ENCODE measurements at places on chromosomes 16 and 17. TPM values are rescaled to one million over a fixed set of nuclear protein-coding genes. Genes with fewer than 3 reads are reported as not detected.

DNA sequence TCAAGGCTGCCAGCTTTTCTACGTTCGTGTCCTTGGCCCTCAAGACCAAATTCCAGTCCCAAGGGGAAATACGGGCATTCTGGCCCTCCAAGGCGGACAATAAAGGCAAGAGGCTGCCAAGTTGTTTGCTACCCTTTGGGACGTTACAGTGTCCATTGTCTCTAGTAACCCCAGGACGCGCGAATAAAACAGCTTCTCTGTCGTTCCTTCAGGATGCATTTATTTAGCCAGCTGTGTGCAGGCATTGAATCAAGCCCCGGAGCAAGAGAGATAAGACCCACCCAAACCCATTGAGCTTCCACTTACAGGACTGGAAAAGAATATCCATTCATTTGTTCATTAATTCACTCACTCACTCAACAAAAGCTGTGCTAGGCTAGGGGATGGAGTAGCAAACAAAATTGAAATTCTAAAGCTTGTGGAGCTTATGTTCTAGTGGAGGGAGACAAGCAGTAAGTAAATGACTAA is 656 bp downstream of the MRPL58 start:
- no peak for DNase-seq

DNA sequence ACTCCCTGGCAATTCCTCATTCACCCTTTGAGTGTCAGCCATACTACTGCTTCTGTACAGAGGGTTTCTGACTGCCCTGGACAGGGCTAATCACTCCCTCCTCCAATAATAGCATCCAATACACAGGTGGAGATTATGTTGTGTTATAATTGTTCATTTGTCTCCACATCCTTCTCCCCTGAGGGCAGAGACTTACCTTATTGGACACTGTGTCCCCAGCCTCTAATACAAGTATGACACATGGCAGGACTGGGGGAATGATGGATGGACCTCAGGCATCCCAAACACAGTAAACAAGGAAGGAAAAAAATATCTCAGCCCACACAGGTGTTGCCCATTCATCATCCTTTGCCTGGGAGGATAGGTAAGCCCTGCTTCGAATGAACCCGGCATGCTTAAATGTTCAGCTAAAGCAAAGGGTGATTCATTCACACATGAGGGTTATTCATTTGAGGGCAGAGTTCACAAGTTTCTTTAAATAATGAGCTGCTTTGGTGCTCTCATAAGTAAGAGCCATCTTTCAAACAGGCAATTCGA is 34.8 kb downstream of the MMD start:
- no peak for DNase-seq

DNA sequence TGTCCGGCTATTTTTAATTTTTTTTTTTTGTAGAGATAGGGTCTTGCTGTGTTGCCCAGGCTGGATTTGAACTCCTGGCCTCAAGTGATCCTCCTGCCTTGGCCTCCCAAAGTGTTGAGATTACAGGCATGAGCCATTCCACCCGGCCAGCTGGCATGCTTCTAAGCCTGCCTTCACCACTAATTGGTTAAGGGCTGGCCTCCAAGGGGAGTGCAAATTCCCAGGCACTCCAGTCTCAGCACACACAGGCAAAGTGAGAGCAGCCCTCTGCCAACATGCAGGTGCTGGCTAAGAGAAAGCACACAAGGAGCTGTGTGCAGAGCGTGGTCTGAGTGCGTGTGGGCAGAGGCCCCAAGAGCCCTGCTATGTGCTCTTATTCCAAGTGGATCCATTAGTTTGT is 149.8 kb upstream of the HS3ST2 start:
- DNase-seq = no peak

DNA sequence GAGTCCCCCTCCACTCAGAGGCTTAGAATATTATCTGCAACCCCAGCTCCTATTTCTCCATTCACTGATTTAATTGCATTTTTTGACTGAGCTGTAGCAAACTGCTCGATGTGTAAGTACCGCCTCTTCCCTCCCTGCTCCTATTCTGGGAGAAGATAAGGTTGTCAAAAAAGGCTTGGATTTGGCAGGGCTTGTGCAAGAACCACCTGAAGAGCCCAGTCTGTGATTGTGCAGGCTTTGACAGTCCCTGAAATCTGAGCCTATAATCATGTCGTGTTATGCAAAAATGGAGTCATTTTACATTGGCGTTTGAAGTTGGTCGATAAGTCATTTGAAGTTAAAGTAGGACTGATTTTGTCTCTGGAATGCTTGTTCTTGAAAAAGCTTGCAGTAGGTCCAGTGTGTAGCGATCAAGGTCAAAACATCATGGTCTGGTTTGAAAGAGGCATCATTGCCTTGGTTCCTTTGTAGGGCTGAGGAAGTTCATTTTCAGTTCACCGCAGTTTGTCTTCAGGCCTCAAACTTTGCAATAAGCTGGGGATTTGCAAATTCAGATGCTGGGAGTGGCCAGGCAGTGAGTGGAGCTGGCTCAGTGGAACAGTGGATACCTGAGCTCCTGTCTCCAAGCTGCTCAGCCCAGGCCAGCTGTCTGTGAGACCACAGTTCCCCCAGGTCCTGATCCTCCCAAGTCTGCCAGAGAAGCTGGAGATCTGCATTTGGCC is 68.8 kb downstream of the KATNIP start:
- DNase-seq = no peak

DNA sequence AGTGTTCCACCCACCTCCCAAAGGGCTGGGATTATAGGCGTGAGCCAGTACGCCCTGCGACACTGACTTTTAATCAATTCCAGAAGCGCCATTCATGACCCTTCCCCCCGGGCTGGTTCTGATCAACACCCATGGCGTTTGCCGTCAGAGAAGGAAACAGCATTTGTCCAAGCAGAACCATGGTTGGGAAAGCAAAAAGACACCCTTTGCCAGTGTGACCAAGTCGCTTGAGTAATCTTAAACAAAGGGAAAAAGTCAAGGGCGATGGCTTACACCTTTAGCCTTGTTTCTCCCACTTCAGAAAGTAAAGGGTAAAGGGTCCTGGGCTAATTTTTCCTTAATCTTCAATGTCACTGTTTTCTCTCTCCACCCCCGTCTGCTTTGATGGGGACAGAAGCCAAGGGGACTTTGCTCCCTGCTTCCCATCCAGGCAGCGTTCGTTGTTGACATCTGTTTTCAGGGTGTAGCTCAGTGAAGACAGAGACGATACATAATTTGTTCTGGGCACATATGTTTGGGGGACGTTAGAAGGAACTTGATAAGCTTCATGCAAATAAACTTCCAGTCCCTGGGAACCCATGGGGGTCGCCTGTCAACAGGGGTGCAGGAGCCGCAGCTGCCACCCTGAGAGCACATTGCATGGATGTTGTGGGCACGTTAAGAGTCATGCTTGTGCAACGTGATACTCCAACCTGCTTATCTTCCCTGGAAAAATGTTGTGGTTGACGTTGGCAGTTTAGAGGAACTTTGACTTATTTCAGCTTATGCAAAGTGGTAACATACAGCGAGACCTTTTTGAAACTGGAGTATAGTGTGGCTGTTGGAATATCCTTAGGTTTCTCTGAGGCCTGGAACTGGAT is 50.6 kb upstream of the TANGO6 start:
- DNase-seq = no peak

- DNase-seq = no peak
Measured at GRCh38 chr17:56785997-56786680, 47.6 kb downstream of the C17orf67 start.

DNA sequence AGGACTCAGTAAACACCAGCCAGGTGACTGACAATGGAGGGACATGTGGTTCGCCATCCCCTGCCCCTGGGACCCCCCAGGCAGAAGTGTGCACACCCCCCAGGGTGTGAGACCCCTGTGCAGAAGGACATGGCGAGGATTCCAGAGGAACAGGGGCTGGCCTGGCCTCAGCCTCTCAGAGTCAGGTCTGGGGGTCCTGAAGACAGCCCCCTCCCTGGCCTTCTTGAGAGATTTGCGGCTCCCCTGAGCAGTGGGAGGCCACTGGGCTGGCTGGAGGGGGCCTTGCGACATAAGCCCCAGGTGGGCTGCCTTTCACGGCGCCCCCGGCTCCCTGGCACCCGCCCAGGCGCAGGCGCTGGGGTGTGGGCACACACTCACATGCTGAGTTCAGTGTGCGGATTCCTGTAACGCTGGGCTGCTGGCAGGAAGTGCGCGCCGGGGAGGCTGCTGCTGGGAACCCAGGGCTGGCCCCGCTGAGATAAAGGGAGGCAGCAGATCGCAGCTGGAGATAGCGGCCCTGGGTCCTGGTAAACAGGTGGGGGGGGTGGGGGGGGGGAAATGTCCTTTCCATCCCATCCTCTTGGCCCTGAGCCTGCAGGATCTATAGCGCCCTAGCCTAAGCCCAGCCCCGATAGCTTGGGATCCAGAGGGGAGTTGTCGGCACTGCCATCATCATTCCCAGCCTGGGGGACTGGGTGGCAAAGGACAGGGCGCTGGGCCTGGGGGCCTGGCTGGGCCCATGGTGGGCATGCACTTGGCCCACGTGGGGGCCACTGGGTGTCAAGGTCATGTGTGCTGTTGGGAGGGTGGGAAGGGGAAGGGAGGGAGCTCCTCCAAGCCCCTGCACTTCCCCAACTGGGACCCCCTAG is 27.1 kb downstream of the TMEM235 start:
- DNase-seq = peak; percentile 76

DNA sequence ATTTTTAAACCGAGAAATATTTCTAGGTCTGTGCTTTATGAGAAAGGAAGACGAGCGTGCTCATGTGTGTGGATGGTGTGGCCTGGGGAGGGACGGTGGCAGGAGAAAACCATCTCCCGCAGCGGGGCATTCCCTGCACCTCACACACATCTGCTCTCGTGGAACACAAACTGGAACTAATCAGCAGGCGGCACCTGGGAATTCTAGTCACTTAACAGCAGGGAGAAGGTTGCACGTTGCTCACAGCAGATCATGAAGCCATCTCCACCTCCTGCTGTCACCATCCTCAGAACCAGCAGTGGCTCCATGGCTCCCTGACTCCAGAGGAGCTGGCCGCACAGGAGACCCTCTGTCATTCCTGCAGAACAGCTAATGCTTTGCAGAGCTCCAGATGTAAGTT is 35.2 kb downstream of the ADCY9 start:
- DNase-seq = no peak

- peak; percentile 24 for DNase-seq
Measured at GRCh38 chr17:7445619-7445968, 733 bp downstream of the CHRNB1 start.

DNA sequence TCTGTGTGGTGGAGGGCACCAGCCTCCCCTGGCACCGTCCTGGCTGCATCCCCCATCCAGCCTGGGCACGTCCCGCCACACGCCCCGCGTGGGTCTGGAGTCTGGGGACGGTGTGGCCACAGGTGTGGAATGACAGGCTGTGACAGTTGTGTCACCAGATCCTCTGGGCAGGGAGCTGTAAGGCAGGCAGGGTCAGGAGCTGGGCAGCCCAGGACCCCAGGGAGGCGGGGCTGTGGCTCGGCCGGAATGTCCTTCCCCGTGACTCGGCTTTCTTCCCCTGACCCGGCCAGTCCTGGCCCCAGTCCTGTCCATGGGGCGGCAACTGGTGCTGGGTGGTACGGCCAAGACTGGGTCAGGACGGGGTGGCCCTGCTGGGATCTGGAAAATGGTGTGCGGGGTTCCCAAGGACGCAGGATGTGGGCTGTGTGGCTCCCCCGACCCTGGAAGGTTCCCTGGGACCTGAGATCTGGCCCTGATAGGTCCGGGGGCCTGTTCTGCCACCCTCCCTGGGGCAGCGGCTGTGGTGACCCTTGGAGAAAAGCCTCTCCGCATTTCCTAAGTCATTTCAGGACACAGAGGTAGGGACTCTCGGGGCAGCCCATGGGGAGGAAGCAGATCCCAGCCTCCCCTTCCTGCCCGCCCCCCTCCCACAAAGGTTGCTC is 3.3 kb upstream of the SLC16A3 start:
- DNase-seq = no peak

- no peak for DNase-seq
Measured at GRCh38 chr17:14098246-14098645, 28.9 kb downstream of the COX10 start.

DNA sequence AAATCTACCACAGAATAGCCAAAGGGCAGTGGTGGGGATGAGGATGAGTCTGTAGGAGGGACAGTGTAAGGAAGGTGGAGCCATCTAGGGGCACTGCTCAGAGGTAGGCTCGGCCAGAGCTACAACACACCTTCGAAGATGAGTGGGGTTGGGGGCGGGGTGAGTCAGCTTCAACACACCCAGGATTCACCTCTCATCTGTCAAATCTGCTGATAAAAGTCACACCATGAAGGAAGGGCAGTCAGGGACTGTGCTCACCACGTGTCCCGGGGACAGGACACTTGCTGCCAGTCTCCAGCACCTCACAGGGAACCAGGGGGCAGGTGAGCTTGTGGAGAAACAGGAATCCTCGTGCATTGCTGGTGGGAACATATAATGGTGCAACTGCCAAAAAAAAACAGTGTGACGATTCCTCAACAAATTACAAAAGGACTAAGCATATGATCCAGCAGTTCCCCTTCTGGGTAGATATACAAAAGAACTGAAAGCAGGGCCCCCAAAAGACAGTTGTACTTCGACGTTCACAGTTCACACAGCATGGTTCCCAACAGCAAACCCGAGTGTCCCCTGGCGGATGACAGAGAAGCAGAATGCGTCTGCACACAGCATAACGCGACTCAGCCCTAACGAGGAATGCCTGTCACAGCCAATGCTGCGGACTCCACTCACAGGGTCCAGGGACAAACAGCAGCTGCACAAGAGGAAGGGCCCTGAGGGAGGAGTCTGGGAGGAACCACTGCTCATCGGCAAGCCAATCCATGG is 133.1 kb downstream of the ANKRD11 start:
- no peak for DNase-seq

DNA sequence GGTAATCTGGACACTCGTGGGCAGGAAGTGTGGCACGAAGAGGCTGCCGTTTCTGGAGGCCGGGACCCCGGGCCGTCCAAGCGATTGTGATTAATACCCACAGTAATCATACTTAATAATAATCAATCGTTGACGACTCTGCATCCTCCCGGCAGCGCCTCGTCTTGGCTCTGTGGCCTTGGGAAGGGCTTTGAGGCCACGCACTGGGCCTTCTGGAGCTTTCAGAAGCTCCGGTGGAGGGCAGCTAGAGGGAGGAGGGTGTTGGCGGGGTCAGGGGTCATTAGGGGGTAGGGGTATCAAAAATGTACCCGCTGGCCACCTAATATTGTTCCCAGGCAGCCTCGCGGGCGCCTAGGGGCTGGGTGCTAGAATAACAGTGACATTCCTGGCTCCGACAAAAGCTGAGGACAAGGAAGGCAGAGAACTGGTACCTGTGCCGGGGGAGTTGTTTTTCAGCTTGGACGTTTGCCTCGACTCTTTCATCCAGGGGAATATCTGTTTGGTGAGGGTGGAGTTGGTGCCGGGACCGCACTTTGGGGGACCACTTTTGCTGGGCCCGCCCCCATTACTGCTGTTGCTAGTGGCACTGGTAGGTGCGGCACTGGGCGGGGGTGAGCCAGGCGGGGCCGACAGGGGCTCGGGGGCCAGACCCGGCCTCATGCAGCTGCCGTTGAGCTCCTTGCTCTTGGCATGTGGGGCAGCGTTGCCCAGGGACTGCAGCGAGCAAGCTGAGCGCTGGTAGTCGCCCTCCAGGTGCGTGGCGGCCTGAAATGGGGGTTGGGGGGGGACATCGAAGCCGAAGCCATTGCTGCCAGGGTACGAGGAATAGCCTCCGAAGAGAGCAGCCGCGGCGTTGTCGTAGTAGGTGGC is 6.9 kb upstream of the HOXB2 start:
- no peak for DNase-seq

- DNase-seq = no peak
Measured at GRCh38 chr17:34673995-34674890, 94.9 kb downstream of the TMEM132E start.

Gene ZP2
- not detected for total RNA-seq

Gene EVPL
- 0.02 TPM for total RNA-seq

Gene CIITA
- total RNA-seq = 12.0 TPM

Gene DGKE
- 34.3 TPM for total RNA-seq

Gene MSLN
- total RNA-seq = not detected

Gene CARD14
- not detected for total RNA-seq

Measured in activated T-helper 1 cell treated with anti-CD3 and anti-CD28 coated beads, Interleukin-12 subunit alpha, Interleukin-12 subunit beta, Interleukin-2, Interleukin-4 antibody, amounts not matched to agents 30 ng/mL and 10 ng/mL and 1 ng/mL, durations not matched to agents 14 hours and 24 hours and 36 hours (primary cell).